Left lung (tissue), 14 donors: ENCODE measurements at places on chromosomes 2 and 18. TPM values are rescaled to one million over a fixed set of nuclear protein-coding genes. Genes with fewer than 3 reads are reported as not detected.

DNA sequence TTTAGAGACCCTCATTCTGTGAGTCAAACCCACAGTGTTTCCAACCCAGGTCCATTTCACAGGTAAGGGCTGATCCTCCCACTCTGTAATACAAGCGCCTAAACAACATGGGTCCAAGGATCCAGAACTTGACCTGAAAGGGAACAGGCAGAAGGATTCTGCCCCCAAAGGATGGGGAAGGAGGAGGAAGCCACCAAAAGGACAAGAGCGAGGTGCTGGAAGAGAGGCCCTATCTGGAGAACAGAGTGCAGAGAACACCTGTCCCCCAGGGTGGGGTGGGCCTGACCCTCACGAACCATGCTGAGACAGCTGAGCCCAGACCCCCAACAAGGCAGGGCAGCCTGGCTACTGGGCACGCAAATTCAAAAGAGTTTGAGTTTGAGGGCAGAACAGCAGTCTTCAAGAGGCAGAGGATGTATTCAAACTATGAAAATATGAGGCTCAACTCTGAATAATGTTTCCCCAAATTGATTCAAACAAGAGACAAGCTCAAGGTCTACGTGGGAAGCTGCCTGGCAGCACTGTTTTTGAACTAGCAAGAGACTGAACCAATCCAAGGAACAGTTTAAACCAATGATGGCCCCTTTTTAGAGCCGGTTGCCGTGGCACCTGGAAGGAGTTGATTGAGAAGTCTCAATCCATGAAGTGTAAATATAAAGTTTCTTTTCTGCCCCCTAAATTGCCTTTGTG, 212.7 kb downstream of the ALPK2 start:
- no peak overlapping the region for H3K27ac ChIP-seq
- no peaks in the 10 kb centered on the region for H3K36me3 ChIP-seq
- no peaks in the 10 kb centered on the region for H3K27me3 ChIP-seq
- DNase-seq = no peak

- no peak for DNase-seq
- no peaks in the 10 kb centered on the region for H3K27me3 ChIP-seq
- no peaks in the 10 kb centered on the region for H3K36me3 ChIP-seq
Observed at GRCh38 chr2:37586663-37587317, 84.7 kb downstream of the CDC42EP3 start.

- no peak overlapping the region for H3K27ac ChIP-seq
- peaks cover 25% of the 10 kb centered on the region for H3K4me1 ChIP-seq
- no peaks in the 10 kb centered on the region for H3K27me3 ChIP-seq
Observed at GRCh38 chr2:74036450-74037195, 51.9 kb downstream of the TET3 start.

Gene NUP35
- 27.9 TPM for polyA plus RNA-seq

Gene ATAD2B
- polyA plus RNA-seq = 27.4 TPM

Gene XIRP2
- polyA plus RNA-seq = 0.30 TPM
